ENCODE measurements at places on chromosomes 1 and 21. TPM values are rescaled to one million over a fixed set of nuclear protein-coding genes. Genes with fewer than 3 reads are reported as not detected.

SHISAL2A gene
- total RNA-seq: not detected

IGSF9 gene
- not detected for total RNA-seq

CEP170 gene
- 113 TPM for total RNA-seq

FOXE3 gene
- total RNA-seq: not detected

DFFB gene
- 13.5 TPM for total RNA-seq

TRIM67 gene
- total RNA-seq: not detected

CASQ2 gene
- not detected for total RNA-seq

DNASE2B gene
- not detected for total RNA-seq

ITLN2 gene
- total RNA-seq: not detected

GABRD gene
- not detected for total RNA-seq

MFAP2 gene
- total RNA-seq: 16.9 TPM

GBP4 gene
- 0.15 TPM for total RNA-seq

WDR4 gene
- total RNA-seq: 8.4 TPM

TMEM82 gene
- total RNA-seq: not detected

TEDDM1 gene
- total RNA-seq: not detected

TMEM240 gene
- 5.5 TPM for total RNA-seq

CLCA4 gene
- total RNA-seq: not detected

NUAK2 gene
- 2.8 TPM for total RNA-seq

TTLL10 gene
- not detected for total RNA-seq

TAGLN2 gene
- 504 TPM for total RNA-seq

BECN2 gene
- total RNA-seq: not detected
